ENCODE measurements at places on chromosomes 7 and 10.

DNA sequence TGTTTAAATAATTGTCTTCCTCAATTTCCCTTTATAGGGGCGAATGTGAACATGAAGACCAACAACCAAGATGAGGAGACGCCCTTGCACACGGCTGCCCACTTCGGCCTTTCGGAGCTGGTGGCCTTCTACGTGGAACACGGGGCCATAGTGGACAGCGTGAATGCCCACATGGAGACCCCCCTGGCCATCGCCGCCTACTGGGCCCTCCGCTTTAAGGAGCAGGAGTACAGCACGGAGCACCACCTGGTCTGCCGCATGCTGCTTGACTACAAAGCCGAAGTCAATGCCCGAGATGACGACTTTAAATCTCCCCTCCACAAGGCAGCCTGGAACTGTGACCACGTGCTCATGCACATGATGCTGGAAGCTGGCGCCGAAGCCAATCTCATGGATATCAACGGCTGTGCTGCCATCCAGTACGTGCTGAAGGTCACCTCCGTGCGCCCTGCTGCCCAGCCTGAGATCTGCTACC is 42.1 kb downstream of the ASB4 start:
- DNase-seq: no peak

- no peak for DNase-seq
These were observed 171.3 kb upstream of the STEAP4 start for GRCh38 chr7:88477976-88478375.

DNA sequence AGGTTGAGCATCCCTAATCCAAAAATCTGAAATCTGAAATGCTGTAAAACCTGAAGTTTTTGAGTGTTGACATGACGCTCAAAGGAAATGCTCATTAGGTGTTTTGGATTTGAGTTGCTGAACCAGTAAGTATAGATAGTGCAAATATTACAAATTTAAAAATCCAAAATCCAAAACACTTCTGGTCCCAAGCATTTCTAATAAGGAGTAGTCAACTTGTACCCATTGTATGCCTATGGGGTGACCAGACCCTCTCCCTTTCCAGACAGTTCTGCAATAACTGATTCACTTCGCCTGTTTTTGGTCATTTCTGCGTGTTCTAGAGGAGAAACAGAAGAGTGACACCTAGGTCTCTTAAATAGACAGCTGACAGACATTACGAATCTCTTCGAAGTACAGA is 90.3 kb downstream of the MMRN2 start:
- no peak for DNase-seq

DNA sequence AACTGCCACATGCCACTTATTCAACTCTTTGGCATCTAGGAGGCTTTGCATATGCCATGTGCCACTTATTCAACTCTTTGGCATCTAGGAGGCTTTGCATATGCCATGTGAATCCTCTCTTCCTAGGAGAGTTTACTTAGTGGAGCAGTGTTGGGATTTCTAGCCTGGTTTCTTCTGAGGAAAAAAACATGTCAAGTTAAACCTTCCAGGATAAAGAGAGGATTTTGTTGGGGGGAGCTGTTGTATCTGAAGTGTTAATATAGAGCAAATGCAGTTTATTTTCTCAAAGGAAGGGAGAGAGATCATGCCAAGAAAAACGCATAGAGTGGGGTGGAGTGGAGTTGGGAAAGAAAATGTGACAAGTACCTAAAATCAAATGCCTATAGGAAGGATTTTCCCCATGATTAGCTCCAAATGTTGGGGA is 91.5 kb downstream of the MCU start:
- no peak for DNase-seq

DNA sequence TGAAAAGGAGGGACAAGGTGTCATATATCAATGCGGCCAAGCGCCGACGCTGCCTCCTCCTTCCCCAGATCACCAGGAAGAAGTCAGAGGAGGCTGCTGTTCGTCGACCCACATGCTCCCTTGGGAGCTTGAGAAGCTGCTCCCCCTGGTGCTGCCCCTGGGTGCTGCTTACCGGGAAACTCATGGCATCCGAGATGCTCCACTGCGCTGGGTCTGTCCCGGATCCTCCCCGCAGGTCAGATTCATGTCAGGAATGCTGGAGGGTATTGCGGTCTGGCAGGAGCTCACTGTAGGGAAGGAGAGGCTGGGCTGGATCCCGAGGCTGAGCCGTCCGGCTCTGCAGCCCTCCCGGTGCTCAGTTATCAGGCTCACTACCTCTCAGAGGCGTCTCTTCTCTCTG is 123.7 kb upstream of the FAM20C start:
- no peak for DNase-seq

- DNase-seq: no peak
These were observed 80.1 kb downstream of the DGKB start for GRCh38 chr7:14822481-14822854.

DNA sequence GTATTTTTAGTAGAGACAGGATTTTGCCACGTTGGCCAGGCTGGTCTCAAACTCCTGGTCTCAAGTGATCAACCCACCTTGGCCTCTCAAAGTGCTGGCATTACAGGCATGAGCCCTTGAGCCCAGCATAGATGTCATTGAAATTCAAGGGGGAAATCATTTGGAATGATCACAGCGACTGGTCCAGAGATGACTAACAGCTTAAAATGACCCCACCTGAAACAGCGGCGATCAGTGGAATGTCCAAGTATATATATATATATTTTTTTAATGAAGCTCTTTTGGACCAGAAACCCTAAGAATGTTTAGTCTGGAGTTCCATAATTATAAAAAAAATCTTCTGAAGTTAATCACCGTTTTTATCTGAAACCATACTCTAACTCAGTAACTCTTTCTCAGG is 12.5 kb upstream of the AKR1E2 start:
- DNase-seq: no peak

All from NT2/D1 (cell line).